ENCODE measurements at places on chromosomes 12 and 14.

DNA sequence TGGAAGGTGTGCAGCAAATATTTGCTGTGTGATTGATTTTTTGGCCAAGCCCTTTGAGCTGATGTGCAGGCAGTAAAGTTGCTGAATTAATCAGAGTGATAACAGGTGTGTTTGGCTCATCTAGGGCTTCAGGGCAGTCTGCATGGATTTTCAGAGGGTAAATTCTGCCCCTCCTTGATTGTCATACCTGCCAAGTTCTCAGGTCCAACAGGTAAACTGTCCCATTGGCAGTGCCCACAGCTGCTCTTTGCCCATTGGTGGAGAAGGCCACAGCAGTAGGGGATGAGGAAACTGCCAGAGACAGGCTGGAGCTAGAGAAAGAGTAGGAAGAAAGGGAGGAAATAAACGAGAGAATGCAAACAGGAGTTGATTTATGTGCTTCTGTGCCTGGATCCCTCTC lies 33.6 kb downstream of the TEP1 start:
- peaks cover 100% of the 10 kb centered on the region for H3K36me3 ChIP-seq
- H3K4me3 ChIP-seq: no peak overlapping the region

GRCh38 chr12:19107750-19108149 lies 21.8 kb upstream of the PLEKHA5 start:
- DNase-seq: no peak
- H3K4me1 ChIP-seq: no peaks in the 10 kb centered on the region
- no peak overlapping the region for H3K27ac ChIP-seq
- no peaks in the 10 kb centered on the region for H3K27me3 ChIP-seq

GRCh38 chr14:24182110-24182882 lies 6.3 kb downstream of the IPO4 start:
- H3K4me1 ChIP-seq: peaks cover 15% of the 10 kb centered on the region
- H3K27ac ChIP-seq: no peak overlapping the region
- no peak overlapping the region for H3K4me3 ChIP-seq
- no peak for DNase-seq
- peaks cover 93% of the 10 kb centered on the region for H3K36me3 ChIP-seq

DNA sequence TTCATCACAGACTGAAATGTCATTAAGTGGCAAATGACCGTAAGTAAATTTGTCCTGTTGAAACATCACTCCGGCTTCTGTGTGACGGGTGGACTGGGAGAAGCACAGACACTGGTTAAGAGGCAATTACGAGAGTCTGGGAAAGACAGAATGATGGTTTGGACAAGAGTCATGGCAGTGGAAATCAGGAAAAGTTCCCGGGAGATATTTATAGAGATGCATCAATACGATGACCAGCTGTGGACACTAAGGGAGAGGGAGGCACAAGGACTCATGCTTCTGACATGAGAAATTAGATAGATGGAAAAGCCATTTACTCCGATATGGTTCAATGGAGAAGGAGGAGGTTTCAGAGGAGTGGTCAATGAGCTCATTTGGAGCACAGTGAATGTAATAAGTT lies 27.3 kb downstream of the CKAP4 start:
- no peaks in the 10 kb centered on the region for H3K27me3 ChIP-seq
- no peak for DNase-seq
- no peaks in the 10 kb centered on the region for H3K36me3 ChIP-seq
- H3K4me1 ChIP-seq: peaks cover 12% of the 10 kb centered on the region
- no peak overlapping the region for H3K4me3 ChIP-seq
- H3K27ac ChIP-seq: no peak overlapping the region

DNA sequence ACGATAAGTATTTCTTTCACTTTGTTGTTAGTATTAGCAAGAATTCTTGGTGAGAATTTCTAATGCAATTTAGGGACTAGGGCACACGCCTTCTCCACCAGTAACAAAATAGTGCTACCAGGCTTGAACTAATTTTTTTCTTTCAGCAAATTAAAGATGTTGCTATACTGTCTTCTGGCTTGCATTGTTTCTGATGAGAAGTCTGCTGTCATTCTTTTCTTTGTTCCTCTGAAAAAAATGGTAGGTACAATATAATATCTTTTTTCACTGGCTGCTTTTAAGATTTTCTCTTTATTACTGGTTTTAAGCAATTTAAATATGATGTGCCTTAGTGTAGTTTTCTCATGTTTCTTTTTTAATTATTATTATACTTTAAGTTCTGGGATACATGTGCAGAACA lies 171.2 kb downstream of the PCNX1 start:
- no peaks in the 10 kb centered on the region for H3K4me1 ChIP-seq
- no peak for DNase-seq
- no peak overlapping the region for H3K27ac ChIP-seq
- no peak overlapping the region for H3K4me3 ChIP-seq
- no peaks in the 10 kb centered on the region for H3K27me3 ChIP-seq

- peak; percentile 60 for DNase-seq
- H3K36me3 ChIP-seq: no peaks in the 10 kb centered on the region
- H3K4me3 ChIP-seq: no peak overlapping the region
- peak overlapping the region; percentile 82 for H3K27ac ChIP-seq
- H3K4me1 ChIP-seq: peaks cover 27% of the 10 kb centered on the region
Observed at GRCh38 chr14:90545966-90546751, 149.3 kb downstream of the CALM1 start.

- H3K36me3 ChIP-seq: no peaks in the 10 kb centered on the region
- no peak overlapping the region for H3K27ac ChIP-seq
- no peaks in the 10 kb centered on the region for H3K27me3 ChIP-seq
- no peaks in the 10 kb centered on the region for H3K4me1 ChIP-seq
- DNase-seq: no peak
Observed at GRCh38 chr12:89927226-89927698, 218.6 kb upstream of the ATP2B1 start.

DNA sequence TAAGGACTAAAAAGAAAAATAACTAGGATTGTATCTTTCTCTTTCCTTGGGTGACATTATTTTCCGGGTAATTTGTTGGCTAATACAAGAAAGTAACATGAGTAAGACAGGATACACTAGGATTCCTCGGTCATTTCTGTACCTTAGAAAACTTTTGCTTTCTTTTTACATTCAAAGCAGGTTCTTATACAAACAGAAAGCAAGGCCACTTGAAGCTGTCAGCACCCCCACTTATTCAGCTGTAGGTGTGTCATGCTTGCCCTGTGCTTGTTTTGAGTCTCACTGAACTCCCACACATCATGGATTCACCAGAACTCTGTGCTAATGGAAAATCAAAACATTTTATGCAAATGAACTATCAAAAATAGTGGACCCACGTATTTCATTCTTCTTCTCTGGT lies 266.8 kb upstream of the CLEC14A start:
- no peak overlapping the region for H3K4me3 ChIP-seq
- H3K4me1 ChIP-seq: no peaks in the 10 kb centered on the region
- no peak for DNase-seq
- no peaks in the 10 kb centered on the region for H3K27me3 ChIP-seq
